Fibroblast of the aortic adventitia (primary cell): ENCODE measurements at places on chromosomes 6 and 20. TPM values are rescaled to one million over a fixed set of nuclear protein-coding genes. Genes with fewer than 3 reads are reported as not detected.

Gene BTN3A1
- total RNA-seq: 24.0 and 83.6 TPM in 2 replicates

Gene HLA-DPA1
- total RNA-seq: 0.18 and 1.8 TPM in 2 replicates

Gene TMEM74B
- not detected in 2 replicates for total RNA-seq

Gene GATA5
- 0.08 TPM in 1 of 2 replicates, not detected in the other for total RNA-seq

Gene PAK5
- 0.16 TPM in 1 of 2 replicates, not detected in the other for total RNA-seq

Gene WFDC10B
- not detected in 2 replicates for total RNA-seq

Gene FAM210B
- total RNA-seq: 53.3 and 56.1 TPM in 2 replicates

Gene CDH26
- 0.09 TPM in 1 of 2 replicates, not detected in the other for total RNA-seq

Gene UNC93A
- not detected in 2 replicates for total RNA-seq

Gene SPATS1
- not detected in 2 replicates for total RNA-seq
